ENCODE measurements at places on chromosomes 7 and 10. TPM values are rescaled to one million over a fixed set of nuclear protein-coding genes. Genes with fewer than 3 reads are reported as not detected.

NXPH1 gene
- not detected for polyA plus RNA-seq

GIMAP8 gene
- 15.1 TPM for polyA plus RNA-seq

PRLHR gene
- not detected for polyA plus RNA-seq

XPNPEP1 gene
- 18.5 TPM for polyA plus RNA-seq

TRA2A gene
- 57.5 TPM for polyA plus RNA-seq

- peak; percentile 83 for DNase-seq
These were observed 3.6 kb downstream of the C10orf67 start for GRCh38 chr10:23341004-23341403.

DNA sequence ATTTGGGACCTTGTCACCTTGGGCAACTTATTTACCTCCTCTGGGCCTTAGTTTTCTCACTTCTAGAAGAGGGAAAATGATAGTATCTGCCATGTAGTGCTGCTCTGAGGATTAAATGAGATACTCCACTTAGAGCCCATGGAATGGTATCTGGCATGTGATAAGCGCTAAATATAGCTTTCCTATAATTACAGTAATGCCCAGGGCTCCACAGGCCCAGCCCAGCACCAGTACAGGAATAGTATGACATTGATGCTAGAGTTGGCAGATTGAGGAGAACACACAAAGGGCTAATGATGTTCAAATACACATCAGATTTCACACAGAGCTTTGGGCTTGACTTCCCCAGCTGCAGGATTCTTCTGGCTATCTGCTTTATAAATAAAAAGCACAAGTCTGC, 34.9 kb downstream of the FAS start:
- no peak for DNase-seq

DNA sequence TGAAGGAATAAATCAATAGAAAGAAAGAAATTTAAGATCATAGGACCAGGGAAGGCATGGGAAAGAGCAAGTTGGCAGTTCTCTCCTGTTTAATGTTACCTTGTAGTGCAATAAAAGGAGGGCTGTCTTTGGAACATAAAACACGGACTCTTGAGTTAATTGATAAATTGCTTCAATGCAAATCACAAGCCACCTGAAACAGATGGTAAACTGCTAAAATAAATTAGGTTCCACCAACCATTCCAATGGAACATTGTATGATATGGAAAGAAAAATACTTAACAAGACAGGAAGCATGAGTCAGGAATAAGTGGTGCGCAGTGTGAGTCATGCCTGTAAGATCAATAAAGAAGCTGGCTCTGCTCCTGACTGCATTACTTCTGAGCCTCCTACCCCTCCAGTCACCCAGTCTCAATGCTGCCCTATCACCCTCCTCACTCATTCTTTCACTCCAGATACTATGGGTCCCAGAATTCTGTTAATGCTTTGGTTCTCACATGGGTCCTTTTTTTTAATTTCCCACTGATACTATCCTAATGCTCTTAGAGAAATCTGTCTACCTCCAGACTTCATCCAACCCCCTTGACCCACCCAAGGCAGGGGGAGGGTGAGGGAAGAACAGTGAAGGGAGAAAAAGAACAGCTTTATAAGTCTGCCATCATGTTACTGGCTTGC, 78.9 kb downstream of the LRRC17 start:
- no peak for DNase-seq

GRCh38 chr10:74121368-74121767, 29.3 kb downstream of the AP3M1 start:
- DNase-seq = no peak

- peak; percentile 92 for DNase-seq
These were observed 1.4 kb upstream of the LCOR start for GRCh38 chr10:96830511-96831199.

DNA sequence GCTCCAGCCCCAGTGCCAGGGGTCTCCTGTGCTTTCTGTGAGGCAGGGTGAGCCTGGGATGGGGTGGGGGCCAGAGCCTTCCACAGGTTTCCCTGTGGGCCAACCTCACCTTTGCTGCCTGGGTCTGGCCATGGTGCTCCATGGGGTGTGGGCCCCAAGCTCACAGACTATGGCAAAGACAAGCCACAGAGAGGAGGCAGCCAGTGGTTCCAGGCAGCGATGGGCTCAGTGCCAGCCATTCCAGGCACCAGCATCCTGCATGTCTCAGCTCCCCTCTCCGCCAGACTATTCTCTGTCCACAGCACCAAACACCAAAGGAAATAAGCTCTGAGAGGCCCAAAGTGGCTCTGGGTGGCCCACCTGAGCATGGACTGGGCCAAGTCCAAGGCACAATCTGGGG, 133.5 kb downstream of the PTPN20 start:
- no peak for DNase-seq

DNA sequence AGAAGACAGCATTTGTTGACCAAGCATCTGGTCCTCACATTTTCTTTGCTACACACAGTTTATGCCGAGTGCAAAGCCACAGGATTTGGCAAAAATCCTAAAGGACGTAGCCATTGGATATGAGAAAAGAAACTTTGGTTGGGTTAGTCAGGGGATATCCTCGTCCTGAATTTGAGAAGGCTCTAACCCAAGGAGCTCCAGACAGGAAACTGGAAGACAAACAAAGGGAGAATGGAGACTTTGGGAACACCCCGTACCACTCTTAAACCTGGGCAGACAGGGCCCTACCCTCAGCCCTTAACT, 146.6 kb upstream of the FRMD4A start:
- no peak for DNase-seq

- DNase-seq = peak; percentile 41
These were observed 15.3 kb downstream of the GPER1 start for GRCh38 chr7:1103009-1103788.

DNA sequence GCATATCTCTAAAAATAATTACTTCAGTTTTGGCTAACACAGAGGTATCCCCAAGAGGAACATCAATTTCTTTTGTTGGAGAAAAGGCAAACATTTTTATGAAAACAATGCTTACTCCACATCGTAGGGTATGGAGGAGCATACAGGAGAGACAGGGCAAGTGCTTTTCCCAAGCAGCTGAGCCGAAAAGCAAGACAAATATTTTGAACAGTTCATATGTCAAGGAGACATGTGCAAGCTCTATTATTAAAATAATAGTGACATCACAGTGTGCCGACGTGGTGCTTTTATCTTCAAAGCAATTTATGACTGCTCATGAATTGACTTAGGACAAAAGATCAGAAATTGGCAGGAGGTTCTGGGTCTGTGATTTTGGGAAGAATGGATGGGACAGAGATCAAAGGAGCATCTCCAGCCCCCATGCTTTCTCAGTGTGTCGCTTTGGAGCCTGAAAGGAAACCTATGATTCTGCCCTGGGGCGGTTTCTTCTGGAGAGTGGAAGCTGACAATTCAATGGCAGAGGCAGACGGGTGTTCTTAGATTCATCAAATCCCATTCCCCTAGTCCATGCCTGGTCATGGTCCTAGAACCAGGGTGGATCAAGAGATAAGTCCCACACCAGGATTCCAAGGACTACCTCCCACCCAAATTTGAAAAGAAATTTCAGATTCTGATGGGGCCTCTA, 97.1 kb downstream of the JCAD start:
- DNase-seq = no peak

DNA sequence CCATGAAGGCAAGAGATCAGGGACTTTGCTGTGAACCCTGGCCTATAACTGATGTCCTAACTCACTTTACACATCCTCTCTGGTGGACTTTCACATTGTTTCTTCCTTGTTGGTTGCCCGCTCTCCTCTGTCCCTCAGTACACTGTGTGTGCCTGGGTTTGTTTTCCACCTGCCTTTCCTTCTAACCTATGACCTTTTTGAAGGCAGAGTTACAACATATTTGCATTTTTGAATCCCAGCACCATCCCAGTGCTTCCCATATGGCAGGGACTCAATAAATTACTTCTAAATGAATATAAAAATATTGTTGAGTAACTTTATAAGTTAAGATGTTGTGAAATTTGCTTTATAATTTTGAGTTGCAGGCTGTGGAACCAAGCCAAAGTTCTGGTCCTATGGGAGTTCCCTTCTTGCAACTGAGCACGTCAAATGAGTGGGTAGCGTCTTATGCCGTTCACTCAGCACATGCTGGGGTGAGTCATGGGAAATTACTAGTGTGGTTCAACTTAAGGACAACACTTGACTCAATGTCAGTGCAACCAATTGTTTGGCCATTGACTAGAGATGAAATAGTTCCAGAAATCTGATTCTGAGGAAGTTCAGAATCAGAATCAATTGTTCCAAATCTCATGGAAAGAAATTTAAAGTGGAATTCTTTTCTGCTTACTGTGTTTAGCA, 250.9 kb downstream of the TWIST1 start:
- no peak for DNase-seq

GRCh38 chr10:13340626-13341376, 7.3 kb downstream of the SEPHS1 start:
- peak; percentile 10 for DNase-seq

GRCh38 chr10:50884302-50884701, 1.1 kb downstream of the A1CF start:
- no peak for DNase-seq

DNA sequence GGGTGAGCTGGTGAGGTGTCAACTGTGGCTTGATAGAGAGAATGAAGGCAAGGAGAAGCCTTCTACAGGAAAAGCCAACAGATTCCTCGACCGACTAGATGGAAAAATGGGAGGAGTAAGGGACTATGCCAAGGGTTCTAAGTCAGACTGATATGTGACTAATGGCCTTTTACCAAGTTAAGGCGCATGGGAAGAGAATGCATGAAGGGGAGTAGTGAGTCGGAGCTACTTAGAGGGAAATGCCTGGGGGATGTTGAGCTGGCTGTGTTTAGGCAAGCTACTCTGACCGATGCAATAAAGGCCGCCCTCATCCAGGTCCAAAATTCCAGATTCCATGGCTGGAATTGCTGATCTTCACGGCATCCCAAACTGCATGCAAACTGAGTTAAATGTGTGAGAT, 48.2 kb downstream of the APBB1IP start:
- DNase-seq = no peak

Measured in CD4-positive, CD25-positive, alpha-beta regulatory T cell (primary cell).